Heart left ventricle (tissue), 16 donors: ENCODE measurements at places on chromosomes 7 and 10. TPM values are rescaled to one million over a fixed set of nuclear protein-coding genes. Genes with fewer than 3 reads are reported as not detected.

Gene RAB19
- not detected for total RNA-seq

DNA sequence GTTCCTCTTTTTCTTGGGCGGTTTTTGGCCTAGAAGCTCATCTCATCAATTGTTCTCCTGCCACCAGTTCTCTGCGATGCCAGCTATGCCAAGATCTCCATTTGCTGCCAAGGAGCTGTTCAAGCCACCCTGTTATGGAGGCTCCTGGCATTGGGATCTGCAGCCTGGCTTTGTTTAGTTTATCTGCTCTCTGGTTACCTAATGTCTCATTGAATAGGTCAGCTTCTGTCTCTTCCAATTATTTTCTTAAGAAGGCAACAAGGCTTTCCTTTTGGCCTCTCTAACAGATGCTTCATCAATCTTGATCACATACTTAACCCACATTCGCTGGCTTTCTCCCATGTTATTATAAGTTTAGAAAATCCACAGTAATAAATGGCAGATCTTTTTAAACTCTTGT is 20.6 kb upstream of the SDK1 start:
- no peak overlapping the region for H3K27ac ChIP-seq
- H3K36me3 ChIP-seq, result no peaks in the 10 kb centered on the region
- no peaks in the 10 kb centered on the region for H3K4me1 ChIP-seq
- H3K27me3 ChIP-seq, result no peaks in the 10 kb centered on the region

GRCh38 chr7:125661006-125661405 is 731.4 kb upstream of the POT1 start:
- H3K4me3 ChIP-seq, result no peak overlapping the region
- H3K36me3 ChIP-seq, result no peaks in the 10 kb centered on the region
- no peak overlapping the region for H3K27ac ChIP-seq
- no peaks in the 10 kb centered on the region for H3K4me1 ChIP-seq
- DNase-seq, result no peak

- H3K27me3 ChIP-seq, result no peaks in the 10 kb centered on the region
- no peak overlapping the region for H3K4me3 ChIP-seq
- no peaks in the 10 kb centered on the region for H3K4me1 ChIP-seq
Observed at GRCh38 chr10:51585742-51586141, 113.7 kb downstream of the CSTF2T start.

Gene AKR1D1
- total RNA-seq, result not detected

Gene OPN1SW
- total RNA-seq, result not detected

- no peaks in the 10 kb centered on the region for H3K4me1 ChIP-seq
- peak; percentile 9 for DNase-seq
- no peaks in the 10 kb centered on the region for H3K27me3 ChIP-seq
- no peaks in the 10 kb centered on the region for H3K36me3 ChIP-seq
- H3K4me3 ChIP-seq, result no peak overlapping the region
- no peak overlapping the region for H3K27ac ChIP-seq
Observed at GRCh38 chr7:155418304-155418703, 39.6 kb upstream of the EN2 start.
